ENCODE measurements at places on chromosomes 5 and 9.

DNA sequence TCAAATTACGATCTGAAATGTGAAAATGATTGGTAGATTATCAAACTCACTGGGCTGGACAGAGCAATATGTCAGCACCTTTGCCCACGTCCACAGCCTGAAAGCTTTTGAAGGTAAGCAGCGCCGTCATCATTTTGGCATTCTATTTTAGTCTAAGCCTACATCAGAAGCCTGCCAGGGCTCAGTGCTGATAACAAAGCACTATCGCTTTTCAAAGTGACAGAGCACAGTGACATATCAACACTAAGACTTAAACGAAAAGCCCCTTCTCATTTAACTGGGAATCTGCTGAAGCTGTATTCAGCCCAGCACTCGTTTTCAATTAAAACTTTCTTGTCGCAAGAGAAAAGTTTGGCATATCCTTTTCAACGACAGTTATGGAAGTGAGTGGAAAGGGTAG lies 1076.3 kb downstream of the PTPRD start:
- no peak for DNase-seq

DNA sequence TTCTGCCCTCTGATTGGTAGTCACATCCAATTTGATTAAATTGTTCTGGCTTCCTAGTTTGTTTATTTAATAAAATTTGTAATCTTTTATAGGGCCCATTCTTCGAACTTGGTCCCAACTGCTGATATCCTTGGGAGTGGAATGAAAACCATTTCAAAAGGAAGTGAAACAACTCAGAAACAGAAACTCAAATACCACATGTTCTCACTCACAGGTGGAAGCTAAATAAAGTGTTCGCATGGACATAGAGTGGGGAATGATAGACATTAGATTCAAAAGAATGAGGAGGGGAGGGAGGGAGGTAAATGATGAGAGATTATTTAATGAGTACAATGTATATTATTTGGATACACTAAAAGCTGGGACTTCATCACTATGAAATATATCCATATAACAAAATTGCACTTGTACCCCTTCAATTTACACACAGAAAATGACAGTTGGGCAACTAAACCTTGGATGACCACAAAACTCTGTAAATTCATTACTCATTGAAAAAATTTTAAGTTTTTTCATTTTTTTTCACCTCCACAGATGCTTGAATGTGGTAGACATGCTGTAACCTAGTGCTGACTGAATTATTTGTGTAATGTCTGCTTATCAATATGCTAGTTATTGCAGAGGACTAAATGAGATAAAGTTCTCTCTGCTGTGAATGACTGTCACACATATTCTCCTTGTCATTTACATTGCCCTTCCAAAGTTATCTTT lies 16.0 kb downstream of the ATP10B start:
- DNase-seq: no peak

DNA sequence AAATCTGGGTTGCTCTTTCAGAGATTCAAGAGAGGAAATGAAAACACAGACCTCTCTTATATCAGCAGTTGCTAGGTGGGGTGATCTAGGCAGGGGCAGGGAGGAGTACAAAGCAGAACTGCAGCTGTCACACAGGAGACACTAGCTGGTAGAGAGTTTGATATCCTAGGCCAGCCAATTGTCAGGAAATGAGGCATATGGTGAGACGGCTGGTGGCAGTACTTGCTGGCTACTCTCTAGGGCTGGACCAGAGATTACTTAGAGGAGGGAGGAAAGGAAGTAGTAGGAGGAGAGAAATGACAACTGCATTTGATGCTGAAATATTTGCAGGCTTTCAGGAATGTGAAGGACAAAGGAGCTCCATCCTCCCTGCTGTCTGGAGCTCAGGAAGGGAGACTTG lies 113.8 kb downstream of the TRIM32 start:
- no peak for DNase-seq

- no peak for DNase-seq
Measured at GRCh38 chr5:73652391-73652790, 26.4 kb downstream of the ARHGEF28 start.

DNA sequence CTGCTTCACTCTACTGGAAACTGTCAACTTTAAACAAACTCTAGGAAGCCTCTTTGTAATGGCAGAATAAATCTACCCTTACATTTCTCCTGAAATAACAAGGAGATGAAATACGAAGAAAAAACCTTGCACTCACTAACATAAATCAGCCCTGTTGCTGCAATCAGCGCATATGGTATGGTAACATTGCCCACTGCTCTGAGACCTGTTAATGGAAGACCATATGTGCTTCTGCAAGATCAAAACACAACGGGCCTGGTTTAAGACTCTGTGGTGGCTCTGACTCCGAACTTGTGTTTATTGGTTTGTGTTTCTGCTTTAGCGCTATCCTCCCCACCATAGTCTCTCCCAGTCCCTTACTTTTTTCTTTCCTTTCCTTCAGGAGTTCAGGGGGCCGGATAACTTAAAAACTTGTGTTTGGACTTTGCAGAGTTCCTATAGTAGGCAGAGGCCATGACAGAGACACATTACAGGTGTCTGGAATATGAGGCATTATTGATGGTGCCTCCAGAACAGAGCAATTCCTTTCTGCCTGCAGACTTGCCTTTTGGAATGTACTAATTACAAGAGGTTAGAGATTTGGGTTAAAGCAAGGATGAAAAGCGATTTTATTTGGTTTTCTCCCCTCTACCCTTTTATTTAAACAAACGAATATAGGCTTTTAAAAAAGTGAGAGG lies 110.8 kb downstream of the PSAT1 start:
- DNase-seq: no peak

GRCh38 chr5:40736103-40736875 lies 19.5 kb downstream of the TTC33 start:
- peak; percentile 58 for DNase-seq
